ENCODE measurements at places on chromosomes 7 and 10. TPM values are rescaled to one million over a fixed set of nuclear protein-coding genes. Genes with fewer than 3 reads are reported as not detected.
A peak's percentile ranks its signal among the peaks of the same experiment; 100 is the strongest.

DNA sequence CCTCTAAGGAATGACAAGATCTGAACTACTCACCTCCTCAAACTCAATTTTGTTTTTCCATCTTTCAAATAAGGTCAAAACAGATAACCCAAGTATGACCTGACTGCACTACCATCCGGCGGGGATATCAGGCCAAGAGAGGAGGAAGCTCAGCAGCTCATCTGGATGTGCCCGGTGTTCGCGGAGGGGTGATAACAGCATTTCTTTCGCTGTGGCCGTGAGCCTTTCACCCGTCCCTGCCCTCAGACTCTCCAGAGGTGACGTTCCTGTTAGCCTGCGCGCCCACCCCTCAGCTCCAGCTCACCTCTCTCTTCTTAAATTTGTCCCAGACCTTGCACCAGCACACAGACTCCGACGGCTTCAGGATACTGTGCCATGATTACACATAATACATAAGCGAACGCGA, 526 bp downstream of the ZNF248 start:
- peaks cover 11% of the 10 kb centered on the region for H3K36me3 ChIP-seq
- peaks cover 28% of the 10 kb centered on the region for H3K4me1 ChIP-seq
- peak overlapping the region; percentile 86 for H3K4me3 ChIP-seq
- H3K27ac ChIP-seq = peak overlapping the region; percentile 86
- H3K27me3 ChIP-seq = no peaks in the 10 kb centered on the region

DNA sequence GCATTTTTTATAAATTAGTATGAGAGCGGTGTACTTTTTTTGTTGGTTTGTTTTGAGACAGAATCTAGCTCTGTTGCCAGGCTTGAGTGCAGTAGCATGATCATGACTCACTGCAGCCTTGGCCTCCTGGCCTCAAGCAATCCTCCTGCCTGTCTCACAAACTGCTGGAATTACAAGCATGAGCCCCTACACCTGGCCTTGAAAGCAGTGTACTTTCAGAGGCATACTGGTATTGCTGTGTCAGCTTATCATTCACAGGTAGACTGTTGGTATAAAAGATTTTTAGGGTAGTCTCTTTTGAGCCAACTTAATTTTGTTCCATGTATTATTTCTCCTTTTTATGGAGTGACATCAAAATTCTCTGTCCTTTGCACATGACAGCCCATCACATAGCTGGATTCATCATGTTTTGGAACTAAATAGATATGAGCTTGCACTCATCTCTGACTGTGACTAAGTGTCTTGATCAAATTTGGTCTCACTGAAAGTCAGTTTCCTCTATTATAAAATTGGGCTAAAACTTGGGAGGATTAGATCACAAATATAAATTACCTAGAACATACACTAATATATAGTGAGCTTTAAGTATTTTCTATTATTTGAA, 12.4 kb downstream of the GNAT3 start:
- H3K27me3 ChIP-seq = no peaks in the 10 kb centered on the region
- DNase-seq = no peak
- H3K36me3 ChIP-seq = no peaks in the 10 kb centered on the region
- no peak overlapping the region for H3K4me3 ChIP-seq
- H3K27ac ChIP-seq = no peak overlapping the region
- H3K4me1 ChIP-seq = peaks cover 5% of the 10 kb centered on the region

DNA sequence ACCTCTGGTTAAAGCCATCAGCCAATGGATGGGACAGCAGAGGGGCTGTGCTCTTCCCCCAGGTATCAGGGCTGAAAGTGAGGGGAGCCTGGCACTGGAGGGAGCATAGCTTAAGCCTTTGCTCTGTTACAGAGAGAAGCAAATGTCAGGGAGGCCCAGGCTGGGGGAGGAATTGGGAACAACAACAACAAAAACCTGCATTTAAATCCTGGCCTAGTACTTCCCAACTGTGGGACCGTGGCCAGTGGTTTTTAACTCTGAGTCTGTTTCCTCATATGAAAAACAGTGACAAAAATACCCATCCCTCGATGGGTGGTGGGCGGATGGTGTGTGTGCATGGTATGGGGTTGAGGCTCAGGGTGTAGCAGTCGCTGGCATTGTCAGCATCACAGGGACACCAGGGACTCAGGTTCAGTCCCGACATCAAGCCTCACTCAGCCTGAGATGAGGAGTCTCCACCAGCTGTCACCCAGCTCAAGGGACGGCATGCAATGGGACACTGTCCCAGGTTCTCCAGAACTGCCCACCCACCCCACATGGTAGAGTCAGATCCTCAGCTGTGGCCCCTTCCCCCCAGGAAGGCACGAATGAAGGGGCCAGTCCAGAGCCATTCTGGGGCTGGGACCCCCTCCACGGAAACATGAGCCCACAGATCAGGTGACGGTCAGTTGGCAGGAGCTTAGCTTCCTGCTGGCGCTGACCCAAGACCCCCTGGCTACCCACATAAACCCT, 74.5 kb downstream of the AFAP1L2 start:
- H3K4me3 ChIP-seq = no peak overlapping the region
- H3K36me3 ChIP-seq = no peaks in the 10 kb centered on the region
- DNase-seq = no peak
- no peaks in the 10 kb centered on the region for H3K27me3 ChIP-seq
- H3K27ac ChIP-seq = no peak overlapping the region
- H3K4me1 ChIP-seq = peaks cover 39% of the 10 kb centered on the region

GRCh38 chr7:110852156-110852940, 238.6 kb upstream of the LRRN3 start:
- DNase-seq = no peak
- no peaks in the 10 kb centered on the region for H3K27me3 ChIP-seq

DNA sequence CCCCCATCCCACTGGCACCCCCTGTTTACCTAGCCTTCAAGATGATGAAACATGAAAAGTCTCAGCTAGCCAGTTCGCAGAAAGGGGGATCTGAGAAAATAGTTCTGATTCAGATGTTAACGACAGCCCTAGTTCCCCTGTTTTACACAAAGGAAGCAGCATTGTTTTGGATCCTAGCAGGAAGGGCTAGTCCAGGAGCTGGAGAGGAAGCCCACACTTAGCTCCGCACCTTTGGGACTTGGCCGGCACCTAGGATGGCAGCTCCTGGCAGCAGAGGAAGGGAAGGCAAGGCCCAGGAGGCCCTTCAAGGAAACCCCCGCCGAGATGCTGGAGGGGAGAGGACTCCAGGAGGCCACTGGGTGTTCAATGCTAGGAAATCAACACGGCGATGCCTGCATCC, 29.0 kb upstream of the MGMT start:
- H3K27me3 ChIP-seq = no peaks in the 10 kb centered on the region
- H3K4me1 ChIP-seq = no peaks in the 10 kb centered on the region
- no peak overlapping the region for H3K4me3 ChIP-seq

GRCh38 chr7:157876469-157877285, 539.9 kb downstream of the DNAJB6 start:
- H3K36me3 ChIP-seq = peaks cover 5% of the 10 kb centered on the region
- no peaks in the 10 kb centered on the region for H3K27me3 ChIP-seq
- DNase-seq = no peak
- H3K4me1 ChIP-seq = peaks cover 24% of the 10 kb centered on the region

AKR1D1 gene
- not detected for total RNA-seq

DNA sequence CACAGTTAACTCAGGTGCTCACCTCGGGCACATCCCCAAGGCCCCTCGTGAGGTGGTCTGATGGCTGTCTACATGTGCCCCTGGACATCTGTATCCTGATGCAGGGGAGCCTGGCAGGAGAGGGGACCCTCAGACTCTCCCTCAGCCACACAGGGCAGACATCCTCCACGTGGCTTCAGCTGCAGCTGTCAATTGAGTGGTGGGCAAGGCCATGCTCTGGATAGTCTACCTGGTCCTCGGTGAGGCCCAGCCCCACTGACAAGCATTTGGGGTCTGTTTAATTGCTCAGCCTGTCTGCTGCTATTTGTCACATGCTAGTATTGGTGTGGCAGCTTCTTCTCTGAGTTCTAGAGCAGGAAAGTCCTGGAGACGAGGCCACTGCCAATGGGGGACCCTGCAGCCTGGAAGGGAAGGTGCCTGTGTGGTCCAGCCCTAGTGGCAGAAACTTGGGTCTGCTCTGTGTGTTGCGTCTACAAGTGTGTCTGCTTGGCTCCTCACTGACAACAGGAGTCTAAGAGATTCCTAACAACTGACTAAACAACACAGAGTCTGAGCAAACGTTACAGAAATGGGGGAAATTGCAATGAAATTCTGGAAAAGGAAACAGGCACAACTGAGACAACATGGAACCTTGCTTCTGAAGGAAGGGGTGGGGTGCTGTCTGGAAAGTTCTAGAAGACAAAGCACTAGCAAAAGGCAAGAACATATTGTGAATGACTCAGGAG, 59.3 kb upstream of the IGFBP3 start:
- H3K4me1 ChIP-seq = peaks cover 23% of the 10 kb centered on the region
- no peaks in the 10 kb centered on the region for H3K27me3 ChIP-seq
- DNase-seq = no peak
- peaks cover 5% of the 10 kb centered on the region for H3K36me3 ChIP-seq

DNA sequence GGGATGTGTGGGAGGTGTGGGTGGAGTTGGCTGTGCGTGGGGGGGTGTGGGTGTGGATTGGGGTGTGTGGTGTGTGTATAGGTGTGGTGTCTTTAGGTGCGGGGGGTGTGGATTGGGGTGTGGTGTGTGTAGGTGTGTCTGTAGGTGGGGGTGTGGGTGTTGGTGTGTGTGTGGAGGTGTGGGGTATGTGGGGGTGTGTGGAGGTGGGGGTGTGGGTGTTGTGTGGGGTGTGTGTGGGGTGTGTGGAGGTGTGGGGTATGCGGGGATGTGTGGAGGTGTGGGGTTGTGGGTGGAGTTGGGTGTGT, 33.9 kb downstream of the SPDYE17 start:
- H3K36me3 ChIP-seq = no peaks in the 10 kb centered on the region
